ENCODE measurements at places on chromosomes 16 and 17.

GRCh38 chr16:29816694-29817441 lies 916 bp downstream of the PAGR1 start:
- no peak for DNase-seq

DNA sequence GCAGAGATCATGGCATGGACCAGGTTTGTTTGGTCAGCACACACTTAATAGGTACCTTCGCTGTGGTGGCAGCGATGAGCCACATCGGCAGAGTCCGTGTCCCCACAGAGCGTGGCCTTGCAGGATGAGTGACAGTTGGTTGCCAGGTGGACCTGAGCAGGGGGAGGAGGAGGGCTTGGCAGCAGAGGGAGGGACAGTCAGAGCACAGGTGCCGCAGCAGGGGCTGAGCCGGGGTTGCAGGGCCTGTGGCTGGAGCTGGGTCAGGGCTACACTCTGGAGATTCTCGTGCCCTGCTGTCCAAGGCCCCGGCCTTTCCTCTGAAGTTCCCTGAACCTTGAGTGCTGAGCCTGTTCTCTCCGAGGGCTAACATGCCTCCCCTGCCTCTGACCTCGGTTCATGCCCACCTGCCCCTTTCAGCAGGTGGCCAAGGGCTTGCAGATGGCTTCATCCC lies 24.8 kb downstream of the POLR3E start:
- no peak for DNase-seq

- peak; percentile 82 for DNase-seq
Observed at GRCh38 chr17:30376621-30377452, 1.9 kb upstream of the CPD start.

DNA sequence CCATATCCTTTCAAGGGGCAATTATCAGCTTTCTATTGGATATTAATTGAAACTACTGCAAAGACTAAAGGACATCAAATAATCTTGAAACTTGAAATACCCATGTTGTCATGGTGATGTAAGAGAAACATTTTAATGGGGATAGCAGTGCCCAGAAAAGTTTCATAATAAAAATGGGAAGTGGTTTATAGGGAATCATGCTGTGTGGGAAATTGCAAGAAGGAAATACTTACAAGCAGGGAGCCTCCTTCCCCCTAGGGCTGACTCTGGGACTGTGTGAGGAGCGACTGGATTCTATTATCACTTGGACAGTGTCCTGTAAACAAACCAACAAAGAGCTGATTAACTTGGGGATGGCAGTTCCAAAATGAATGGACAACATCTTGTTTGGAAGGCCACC lies 1393.1 kb upstream of the GOT2 start:
- DNase-seq, result no peak

GRCh38 chr16:25523183-25523582 lies 168.6 kb upstream of the HS3ST4 start:
- no peak for DNase-seq

DNA sequence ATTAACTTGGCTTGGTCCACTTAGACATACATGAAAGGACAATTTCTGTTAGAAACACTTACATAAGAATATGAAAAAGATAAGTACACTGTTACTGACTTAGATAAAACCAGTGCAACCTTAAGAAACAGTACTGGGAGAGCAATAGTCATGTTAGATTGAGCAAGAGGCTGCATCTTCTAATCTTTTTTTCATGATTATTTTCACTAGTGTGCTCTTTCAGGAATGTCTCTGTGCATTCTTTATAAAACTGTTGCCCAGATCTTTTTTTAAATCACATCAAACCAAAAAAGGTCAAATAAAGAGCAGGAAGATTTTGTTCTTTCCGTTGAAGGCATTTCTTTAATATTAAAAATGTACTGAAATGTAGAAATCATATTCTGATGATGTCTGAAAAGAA lies 100.7 kb upstream of the AXIN2 start:
- no peak for DNase-seq

DNA sequence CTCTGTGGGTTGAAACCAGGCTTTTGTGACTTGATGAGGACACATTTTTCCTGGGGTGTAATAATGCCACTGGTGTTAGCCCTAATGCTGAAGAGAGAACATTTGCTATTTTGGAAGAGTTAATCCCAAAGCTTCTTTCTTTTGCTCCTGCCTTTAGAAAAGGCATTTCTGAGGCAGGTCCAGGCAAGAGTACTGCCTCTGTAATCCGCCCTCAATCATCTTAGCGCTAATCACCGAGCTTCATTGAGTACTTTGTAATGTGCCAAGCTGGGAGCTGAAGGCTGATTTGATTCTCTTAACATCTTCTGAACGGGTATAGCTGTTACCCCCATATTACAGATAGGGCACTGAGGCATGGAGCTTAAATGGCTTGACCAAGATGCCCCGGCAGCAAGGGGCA lies 60.3 kb downstream of the AKAP1 start:
- DNase-seq, result no peak

DNA sequence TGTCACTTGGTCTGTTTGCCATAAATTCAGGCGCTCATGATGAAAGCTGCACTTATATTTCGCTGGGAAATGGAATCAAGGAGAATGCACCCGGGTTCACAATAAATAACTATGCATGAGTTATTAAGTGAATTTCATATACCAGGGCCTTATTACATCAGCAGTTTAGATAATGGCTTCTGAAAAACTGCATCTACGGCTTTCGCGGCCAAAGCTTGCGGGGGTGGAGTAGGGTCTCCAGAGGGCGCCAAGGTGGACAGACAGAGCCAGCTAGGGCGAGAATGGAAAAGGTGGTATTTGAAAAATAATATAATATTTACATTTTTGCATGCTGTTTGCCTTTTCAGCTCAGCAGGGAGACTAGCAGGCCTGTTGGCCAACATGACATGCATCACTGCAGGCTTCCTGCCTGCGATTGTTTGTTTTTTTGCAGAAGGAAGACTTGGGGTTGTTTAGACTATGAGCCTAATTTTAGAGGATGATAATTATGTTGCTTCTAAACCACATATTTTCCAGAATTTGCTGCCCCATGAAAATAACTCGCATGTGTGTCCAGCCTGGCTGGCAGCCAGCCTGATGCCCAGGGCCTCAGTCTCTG lies 173.8 kb upstream of the IRX3 start:
- DNase-seq, result no peak

GRCh38 chr16:57178196-57178595 lies 7.6 kb downstream of the PSME3IP1 start:
- DNase-seq, result peak; percentile 57

DNA sequence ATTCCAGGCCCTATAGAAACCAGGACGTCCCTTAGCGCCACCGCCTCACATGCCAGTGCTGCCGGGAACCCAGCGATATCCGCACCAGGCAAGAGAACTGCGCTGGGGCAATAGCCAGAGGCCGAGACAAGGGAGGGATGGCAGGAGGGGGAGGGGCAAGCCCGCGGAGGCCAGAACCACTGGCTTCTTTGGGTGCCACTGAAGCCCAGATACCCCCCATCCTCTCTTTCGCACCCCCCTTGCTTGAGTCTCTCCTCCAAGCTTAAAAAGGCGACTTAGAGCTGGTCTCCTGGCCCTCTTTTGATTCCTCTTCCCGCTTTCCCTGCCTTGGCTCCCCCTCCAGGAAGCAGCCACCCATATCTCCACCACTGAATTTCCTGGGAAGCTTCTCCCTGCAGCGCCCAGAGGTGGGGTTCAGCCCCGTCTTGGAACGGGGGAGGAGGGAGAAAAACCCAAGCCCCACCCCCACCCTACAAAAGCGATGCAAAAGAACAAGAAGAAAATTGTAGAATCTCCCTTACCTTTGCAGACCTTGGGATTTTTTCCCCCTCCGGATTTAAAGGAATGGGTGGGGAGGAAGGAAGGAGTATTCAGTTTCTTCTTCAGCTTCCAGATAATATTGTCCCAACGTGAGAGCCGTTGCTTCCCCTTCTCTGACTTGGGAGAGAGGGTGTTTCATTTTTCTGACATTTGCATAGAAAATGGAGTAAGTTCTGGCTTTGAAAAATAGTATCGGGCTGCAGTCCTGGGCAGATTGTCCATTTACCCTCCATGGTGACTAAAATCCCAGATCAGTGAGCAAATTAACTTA lies 622 bp downstream of the HOXB6 start:
- DNase-seq, result no peak

GRCh38 chr16:14284930-14285512 lies 213.9 kb downstream of the MRTFB start:
- peak; percentile 55 for DNase-seq

- no peak for DNase-seq
Observed at GRCh38 chr17:74644419-74644818, 20.9 kb upstream of the CD300E start.

DNA sequence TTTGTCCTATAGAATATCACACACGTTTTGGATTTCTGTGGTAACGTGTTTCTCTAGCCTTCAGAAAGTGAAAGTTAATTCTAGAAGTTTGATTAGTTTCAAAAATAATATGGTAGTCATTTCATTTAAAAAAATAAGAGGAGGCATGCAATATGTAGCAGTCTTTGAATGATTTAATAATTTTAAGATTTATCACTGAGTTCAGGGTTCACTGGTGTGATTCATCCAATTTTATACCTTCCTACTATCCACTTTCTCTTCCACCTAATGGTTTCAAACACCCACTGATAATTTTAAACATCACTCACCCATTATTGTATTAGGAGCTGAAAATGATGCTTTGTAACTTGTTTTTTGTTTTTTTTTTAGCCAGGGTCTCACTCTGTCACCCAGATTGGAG lies 42.3 kb downstream of the CMC2 start:
- no peak for DNase-seq

DNA sequence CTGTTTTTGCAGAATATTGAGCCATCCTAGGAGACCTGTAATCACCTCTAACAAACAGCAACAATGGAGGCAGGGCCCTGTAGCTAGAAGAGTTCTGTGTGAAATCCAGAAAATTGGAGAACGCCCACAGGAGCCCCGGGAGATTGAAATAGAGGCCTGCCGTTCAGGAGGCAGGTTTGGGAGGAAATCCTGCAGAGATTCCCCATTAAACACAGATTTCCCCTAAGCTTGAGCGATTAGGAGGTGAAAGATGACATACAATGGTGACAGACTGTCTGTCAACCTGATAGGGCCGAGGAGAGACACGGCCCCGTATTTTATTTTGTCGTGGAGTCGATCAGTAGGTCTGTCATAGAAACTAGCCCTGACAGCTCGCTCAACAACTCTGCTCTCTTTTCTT lies 18.2 kb downstream of the CDK5RAP3 start:
- DNase-seq, result no peak

DNA sequence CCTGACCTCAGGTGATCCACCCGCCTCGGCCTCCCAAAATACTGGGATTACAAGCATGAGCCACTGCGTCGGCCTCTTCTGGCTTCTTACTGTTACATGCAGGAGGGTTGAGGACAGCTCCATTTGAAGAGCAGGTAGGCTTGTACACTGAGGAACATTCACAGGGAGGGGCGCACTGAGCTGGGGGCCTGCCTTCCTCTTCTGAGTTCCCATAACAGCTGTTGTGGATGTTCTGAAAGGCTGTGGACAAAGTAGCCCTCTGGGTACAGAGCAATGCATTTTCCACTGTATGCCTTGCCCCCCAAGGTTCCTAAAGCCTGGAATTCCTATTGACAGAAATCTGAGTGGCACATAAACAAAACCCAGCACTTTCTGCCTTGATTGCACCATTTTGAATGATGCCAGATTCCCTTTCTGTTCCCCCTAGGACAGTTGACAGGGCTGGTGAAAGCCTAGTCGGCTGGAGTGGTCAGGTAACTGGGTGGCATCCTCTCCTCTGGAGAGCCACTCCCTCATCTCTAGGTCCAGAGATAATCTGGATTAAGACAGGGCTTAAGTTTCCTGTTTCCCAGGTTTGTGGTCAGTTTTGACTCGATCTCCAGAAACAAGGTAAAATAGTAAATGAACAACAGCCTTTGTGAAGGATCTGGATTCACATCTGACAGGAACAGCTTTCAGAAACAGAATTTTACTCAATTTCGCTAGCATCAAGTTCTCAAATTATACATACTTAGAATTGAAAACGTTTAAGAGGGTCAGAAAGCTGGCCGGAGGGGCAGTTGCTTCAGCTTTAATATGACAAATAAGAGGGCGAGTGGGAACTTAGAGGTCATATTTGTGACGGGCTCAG lies 1.3 kb upstream of the CDK5R1 start:
- DNase-seq, result no peak

GRCh38 chr17:8237175-8237574 lies 10.7 kb downstream of the CTC1 start:
- no peak for DNase-seq

DNA sequence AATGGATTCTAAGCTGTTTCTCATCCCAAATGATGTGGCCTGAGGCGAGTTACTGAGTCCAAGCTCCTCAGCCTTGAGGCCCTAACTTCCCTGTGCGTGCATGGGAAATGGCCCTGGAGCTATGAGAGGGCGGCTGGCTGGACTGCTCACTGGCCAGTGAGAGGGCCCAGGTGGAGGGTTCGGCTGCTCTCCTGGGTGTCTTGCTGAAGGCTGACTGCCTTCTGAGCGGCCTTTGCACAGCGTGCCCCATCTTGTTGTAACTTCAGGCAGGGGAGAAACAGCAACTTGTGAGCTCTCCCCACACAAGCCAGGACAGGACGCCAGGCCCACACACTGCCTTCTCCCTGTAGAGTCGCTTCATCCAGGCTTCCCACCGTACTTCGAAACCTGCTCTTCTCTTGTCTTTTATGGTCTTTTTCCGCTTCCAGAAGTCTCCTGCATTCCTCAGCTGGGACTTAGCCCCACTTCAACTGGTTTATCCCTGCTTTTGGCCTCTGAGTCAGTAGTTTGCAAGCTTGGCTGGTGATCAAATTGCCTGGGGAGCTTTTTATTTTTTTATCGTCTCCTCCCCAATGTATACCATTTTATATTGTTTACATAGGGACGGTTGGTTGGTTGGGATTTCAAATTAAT lies 13.3 kb downstream of the CDH3 start:
- DNase-seq, result peak; percentile 94

DNA sequence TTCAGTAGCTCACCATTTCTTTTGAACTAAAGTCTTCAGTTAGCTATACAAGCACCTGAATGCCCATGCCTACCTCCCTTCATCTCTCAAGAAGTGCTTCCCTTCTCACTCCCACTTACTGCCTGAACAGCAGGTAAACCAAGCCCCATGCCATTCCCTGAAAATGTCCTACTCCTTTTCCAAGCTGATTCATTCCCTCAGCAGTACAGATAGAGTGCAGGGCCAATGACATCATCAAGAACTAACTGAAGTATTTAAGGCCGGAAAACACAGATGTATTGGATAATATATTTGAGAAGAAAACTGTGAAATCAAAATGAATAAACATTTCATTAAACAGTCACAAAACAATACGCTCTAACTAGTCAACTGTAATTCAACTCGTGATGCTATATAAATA lies 478.8 kb upstream of the CDH11 start:
- no peak for DNase-seq

- DNase-seq, result no peak
Observed at GRCh38 chr16:85171759-85172454, 59.6 kb upstream of the CIBAR2 start.

- DNase-seq, result no peak
Observed at GRCh38 chr17:65588181-65588808, 26.8 kb upstream of the AXIN2 start.
